ENCODE measurements at places on chromosomes 13 and 19.

- peak; percentile 58 for DNase-seq
Observed at GRCh38 chr19:50329146-50329925, at the start of gene KCNC3. Gene KCNC3, minus strand, starts transcription at chr19:50329377. Its CDS starts 295 bp downstream, at chr19:50329082.

DNA sequence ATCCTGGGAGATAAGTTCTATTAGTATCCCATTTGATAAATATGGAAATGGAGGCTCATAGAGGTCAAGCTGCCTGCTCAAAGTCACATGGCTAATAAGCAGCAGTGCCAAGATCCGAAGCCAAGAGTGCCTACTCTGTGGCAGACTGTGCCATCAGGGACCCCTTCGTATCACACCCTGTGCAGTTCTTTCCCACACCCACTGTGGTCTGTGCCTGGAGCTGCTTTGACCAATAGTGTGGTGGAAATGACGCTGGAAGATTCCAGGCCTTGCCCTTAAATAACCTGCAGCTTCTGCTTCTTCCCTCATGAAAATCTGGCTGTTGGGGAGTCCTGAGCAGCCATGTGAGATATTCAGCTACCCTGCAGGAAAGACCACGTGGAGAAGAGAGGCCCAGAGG, 10.1 kb downstream of the OPA3 start:
- no peak for DNase-seq

DNA sequence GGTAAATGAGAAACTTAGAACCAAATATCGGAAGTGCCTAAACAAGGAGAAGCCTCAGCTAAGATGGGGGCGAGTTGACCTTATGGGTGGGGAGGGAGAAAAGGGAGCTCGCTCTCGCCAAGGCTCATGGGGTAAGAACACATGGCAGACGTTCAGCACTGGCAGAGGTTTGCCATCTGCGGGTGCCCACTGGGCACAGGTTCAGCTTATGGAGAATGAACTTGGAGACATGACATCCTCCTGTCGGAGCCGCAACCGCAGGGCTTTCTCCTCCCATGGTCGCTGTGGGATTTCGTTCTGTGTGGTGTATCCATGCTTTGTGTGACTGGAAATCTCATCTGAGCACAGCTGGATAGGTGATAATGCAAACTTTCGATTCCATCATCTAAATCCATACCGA, 36.1 kb upstream of the PEPD start:
- no peak for DNase-seq

DNA sequence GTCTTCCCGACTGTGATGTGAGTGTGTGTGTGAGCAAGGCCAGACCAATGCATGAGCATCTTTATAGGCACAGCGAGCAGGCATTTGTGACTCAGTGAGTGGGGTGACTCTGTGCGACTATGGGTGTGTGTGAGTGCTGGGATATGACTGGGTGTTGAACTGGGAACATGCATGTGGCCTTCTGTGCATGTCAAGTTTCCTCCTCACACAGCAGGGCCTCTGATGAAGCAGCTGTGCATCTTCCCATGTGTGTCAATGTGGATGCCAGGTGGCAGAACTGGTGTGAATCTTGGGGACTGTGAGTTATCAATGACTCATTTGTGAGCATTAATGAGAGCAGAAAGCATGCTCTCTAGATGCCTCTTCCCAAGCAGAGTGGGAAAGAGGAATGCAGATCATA, 12.1 kb upstream of the LGALS14 start:
- DNase-seq: no peak

DNA sequence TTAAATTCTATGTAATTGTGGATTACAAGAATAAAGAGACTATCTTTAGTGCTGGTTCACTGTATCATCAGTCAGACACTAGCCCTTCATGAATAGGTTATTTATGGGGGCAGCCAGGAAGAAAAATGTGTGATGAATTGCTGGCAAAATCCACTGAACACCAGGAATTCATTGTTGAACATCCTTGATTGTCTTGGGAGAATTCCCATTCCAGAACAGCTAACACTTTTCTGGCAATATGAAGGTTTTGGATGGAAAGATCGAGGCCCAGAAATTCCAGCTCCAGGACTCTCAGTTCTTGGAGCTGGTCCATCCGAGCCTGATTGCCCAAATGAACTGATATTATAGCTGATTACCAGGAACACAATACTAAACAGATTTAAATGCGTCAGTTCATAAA, 11.5 kb upstream of the SPART start:
- DNase-seq: no peak
